PC-3 (cell line): ENCODE measurements at places on chromosomes 13 and 19.

DNA sequence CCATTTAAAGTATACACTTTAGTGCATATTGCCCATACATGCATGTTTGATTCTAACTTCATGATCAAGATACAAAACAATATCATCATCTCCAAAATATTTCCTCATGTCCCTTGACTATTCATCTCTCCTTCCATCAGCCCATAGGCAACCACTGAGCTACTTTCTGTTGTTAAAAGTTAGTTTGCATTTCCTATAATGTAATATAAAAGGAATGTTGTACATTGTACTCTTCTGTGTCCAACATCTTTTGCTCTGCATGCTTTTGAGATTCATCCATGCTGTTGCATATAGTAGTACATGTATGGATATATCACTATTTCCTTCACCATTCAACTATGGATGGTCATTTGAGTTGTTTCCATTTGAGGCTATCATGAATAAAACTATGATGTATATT lies 74.7 kb downstream of the ITGBL1 start:
- DNase-seq = peak; percentile 38

DNA sequence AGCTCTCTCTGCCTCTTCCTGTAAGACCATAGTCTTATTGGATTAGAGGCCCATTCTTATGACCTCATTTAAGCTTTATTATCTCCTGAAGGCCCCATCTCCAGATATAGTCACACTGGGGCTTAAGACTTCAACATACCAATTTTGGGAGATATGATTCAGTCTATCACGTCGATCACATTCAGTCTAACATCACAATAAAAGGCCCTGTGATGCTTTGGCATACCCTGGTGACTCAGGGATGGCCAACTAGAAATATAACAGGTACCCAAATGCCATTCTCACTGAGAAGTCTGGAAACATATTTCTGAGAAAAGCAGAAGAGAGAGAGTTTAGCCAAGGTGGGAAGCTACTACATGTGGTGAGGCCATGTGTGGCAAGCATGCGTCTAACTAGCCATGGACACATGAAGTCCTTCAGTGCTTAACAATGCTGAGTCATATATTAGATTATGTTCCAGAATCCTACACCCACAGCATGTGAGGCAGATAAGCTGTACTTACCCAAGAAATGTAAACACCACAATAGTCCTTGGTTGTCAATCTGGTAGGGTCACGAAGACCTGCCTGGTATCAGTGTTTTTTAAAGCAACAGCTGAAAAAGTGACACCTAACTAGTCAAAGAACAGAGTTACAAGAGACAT lies 485.1 kb downstream of the FOXO1 start:
- DNase-seq = peak; percentile 44

GRCh38 chr13:67438465-67438864 lies 208.3 kb upstream of the PCDH9 start:
- DNase-seq = peak; percentile 4

DNA sequence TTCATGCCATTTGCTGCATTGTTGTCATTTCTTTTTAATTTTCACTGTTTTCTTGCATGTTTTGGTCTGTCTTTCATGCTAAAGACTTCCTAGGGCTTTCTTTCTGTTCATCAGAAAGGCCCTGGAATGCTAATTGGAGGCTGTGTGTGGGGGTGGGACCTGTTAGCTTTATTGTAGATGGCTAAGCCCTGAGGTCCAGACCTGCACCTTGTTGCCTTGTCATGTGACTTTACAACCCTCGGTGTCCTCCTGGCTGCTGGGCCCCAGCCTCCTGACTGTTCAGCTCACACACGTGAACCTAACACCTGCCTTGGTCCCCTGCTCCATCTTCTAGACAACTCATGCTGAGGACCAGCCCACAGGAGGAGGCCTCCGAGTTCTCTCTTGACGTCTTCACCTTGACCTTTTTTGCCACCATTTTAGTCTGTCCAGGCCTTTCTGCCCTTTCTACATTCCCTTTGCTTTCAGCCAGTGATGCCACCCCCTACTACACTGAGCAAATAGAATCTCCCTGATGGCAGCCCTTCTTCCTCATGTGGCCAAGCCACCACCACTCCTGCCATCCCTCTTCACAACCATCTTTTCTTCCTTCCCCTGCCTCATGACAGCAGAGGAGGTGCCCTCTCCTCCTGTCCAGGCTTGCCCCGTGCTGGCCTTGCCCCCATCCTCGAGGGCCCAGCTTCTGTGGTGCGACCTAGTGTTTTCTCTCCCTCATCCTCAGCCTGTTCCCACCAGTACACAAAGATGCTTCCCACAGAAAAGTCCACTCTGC lies 41.4 kb upstream of the GPI start:
- no peak for DNase-seq

GRCh38 chr19:35932291-35932936 lies 3.8 kb upstream of the LRFN3 start:
- DNase-seq = peak; percentile 16

- no peak for DNase-seq
Observed at GRCh38 chr13:98979012-98979660, 1.3 kb upstream of the DOCK9 start.

- DNase-seq = peak; percentile 11
Observed at GRCh38 chr19:15759962-15760565, 22.3 kb downstream of the OR10H3 start.

GRCh38 chr19:294341-294945 lies 3.2 kb upstream of the PLPP2 start:
- no peak for DNase-seq

GRCh38 chr13:27370305-27370872 lies 54.0 kb upstream of the GTF3A start:
- peak; percentile 11 for DNase-seq

DNA sequence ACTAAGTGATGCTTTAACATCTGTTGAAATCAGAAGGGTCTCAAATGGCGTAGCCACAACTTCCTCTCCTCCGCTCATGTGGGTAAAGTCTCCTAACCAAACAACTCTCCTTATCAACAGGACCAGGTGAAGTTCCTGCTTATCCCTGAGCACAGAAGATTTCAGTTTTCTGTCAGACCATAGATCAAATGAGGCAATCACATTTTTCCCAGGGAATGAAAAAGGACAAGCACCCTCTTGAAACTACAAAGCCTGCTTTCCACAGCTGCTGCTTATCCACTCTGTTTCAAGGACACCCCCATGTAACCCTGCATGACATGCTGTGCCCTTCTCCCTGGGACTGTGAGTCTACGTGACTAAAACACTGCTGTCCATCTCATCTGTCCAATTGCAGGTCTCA lies 788.3 kb upstream of the SLITRK5 start:
- DNase-seq = no peak

GRCh38 chr13:41017159-41017558 lies 2.0 kb downstream of the ELF1 start:
- no peak for DNase-seq

- DNase-seq = no peak
Observed at GRCh38 chr19:5751709-5752108, 31.3 kb downstream of the CATSPERD start.

GRCh38 chr13:112968910-112969691 lies at the start of gene MCF2L:
Gene MCF2L (plus strand): TSS chr13:112969214. CDS start chr13:112969380, 166 bp downstream.
- peak; percentile 45 for DNase-seq

GRCh38 chr13:33033051-33033812 lies 17.0 kb downstream of the KL start:
- no peak for DNase-seq
